Kidney capillary endothelial cell (primary cell): ENCODE measurements at places on chromosomes 13 and 19.

GRCh38 chr19:33443638-33444561, 70.4 kb downstream of the CEBPG start:
- no peak for DNase-seq

GRCh38 chr13:39531646-39532045, 71.3 kb downstream of the LHFPL6 start:
- DNase-seq, result no peak

GRCh38 chr19:39915101-39915847, 19.2 kb downstream of the FCGBP start:
- no peak for DNase-seq

DNA sequence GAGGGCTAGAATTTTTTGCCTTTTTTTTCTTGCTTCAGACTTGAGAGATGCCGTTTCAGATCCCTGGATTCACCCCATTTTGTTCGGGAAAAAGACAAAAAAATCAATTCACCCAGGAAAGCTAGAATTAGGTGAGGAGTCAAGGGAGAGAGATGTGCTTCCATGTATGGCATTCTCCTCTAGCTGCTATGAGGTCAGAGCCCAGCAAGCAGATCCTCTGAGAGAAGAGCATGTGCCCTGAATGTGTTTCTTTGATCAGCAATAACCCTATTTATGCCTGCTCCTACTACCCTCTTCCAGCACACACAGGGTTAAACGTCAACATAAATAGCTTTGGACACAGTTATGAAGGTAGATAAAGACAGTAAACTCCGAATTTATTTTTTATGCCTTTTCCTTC, 53.6 kb downstream of the NDFIP2 start:
- DNase-seq, result no peak

- DNase-seq, result no peak
Observed at GRCh38 chr19:624433-625109, 8.8 kb downstream of the POLRMT start.

GRCh38 chr13:40207001-40207478, 459.4 kb downstream of the FOXO1 start:
- DNase-seq, result no peak

DNA sequence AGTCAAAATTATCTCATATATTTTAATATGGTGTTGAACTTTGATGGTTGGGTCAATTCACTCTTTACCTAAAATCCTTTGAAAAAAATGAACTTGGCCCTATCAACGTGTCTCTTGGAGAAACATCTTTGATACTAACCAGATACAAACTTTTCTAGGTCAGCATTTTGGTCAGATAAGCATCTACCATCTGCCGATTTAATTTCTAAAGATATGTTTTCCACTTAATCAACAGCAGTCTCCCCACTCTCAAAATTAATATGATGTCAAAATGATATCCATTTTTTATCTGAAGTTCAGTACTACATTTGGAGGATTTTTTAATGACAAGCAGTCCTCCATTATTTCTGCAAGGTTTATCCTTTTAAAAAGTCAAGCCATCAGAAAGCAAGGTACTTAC, 288.8 kb downstream of the DIAPH3 start:
- no peak for DNase-seq

- peak; percentile 47 for DNase-seq
Observed at GRCh38 chr19:13764101-13764807, at the start of gene MRI1. TSS of gene MRI1 (plus strand) at chr19:13764522. CDS start at chr19:13764589, 67 bp downstream.

- no peak for DNase-seq
Observed at GRCh38 chr13:97317933-97318332, 95.8 kb downstream of the MBNL2 start.

DNA sequence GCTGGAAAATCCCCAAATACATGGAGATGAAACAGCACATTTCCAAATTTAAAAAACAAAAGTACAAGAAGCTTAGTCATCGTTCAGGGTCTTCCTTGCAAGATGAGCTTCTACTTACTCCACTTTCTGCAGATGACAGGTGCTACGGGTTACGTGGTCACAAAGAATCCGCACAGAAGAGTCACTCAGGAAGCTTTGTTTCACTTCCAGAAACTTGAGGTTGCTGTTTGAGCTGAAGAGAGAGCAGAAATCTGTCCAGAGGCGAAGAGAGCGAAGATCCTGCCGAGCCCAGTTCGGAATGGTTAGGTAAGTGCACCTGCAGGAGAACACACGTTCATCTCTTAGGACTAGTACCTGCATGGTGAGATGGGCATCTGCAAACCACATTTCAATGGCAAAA, 9.4 kb downstream of the NLRP7 start:
- DNase-seq, result no peak

- peak; percentile 43 for DNase-seq
Observed at GRCh38 chr13:110561344-110562035, at the start of gene RAB20. TSS of gene RAB20 (minus strand) at chr13:110561722. CDS start at chr13:110561519, 203 bp downstream.

GRCh38 chr13:61508936-61509335, 93.3 kb upstream of the PCDH20 start:
- DNase-seq, result no peak

DNA sequence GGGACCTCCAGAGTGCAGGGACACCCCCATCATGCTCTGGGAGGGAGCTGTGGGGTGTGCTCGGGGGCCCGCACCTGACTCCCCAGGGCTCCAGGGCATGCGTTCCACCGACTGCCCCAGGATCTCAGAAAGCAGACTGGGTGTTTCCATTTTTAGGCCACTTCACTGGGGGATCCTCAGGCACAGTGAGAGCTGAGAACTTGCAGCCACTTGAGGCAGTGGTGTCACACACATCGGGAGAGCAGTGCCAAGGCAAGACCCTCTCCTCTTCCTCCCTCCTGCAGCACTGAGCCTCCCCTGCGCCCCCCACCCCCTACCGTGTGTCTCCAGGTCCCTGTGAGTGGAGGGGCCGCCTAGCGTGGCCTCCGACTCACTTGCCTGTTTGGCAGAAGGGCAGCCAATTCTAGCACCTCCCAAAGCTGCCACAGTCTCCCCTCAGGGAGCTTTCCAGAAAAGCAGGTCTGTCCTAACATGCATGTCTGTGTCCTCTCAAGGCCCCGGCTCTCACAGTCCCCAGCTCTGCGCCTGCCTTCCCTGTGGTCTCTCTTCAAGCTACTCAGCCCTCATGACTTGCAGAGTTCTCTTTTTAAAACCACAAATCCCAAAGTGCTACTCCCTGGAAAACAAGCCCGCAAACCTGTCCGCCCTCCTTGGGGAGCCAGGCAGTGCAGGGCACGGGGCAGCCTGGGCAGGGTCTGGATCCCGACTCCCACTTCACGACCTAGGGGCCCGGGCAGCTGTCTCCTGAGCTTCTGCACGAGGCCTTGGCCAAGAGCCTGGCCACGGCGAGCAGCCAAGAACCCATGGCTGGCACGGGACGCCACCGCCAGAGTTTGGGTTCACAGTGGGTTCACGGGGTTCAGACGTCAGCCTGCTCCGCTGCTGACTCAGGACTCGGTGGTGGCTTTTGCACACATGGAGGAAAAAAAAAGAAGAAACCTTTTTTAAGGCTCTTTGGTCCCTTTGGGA, 94.1 kb downstream of the STK24 start:
- DNase-seq, result no peak

GRCh38 chr13:89324582-89324981, 1653.4 kb downstream of the SLITRK5 start:
- DNase-seq, result no peak

GRCh38 chr19:1268226-1269064, 687 bp upstream of the CIRBP start:
- no peak for DNase-seq

- no peak for DNase-seq
Observed at GRCh38 chr13:99205621-99206220, 5.1 kb downstream of the UBAC2 start.

DNA sequence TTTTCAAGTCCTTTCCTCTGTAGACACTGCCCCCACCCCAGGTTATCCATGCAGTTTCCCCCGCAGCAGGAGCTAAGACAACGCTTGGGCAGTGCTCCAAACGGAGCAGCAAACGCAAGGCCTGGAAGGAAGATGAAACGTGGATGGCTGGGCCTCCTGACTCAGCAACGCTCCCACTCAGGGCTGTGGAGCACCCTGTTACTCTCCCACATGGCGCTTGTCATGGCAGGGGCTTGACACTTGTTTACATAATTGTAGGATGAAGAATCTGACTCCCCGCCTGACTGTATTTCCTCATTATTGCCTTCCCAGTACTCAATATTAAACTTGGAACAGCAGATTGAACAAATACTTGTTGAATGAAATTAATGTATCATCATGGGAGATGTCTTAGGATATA, 799 bp upstream of the C1QTNF9B start:
- DNase-seq, result no peak

DNA sequence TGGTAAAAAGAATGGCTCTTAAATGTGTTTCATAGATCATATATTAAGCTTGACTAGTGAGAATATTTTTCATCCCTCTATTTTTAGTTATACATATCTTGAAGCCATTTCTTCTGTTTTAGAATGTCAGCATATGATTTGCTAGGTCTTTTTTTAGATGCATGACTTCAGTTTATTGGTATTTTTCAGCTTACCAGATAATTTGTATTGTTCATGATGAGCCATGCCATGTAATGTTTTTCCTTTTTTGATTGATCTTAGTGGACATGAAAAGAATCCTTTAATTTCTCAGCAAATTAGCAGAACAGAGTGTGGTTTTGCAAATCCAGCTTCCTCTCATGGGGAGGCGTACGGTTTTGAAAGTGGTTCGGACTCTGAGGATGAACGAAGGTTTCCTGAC, 168.5 kb downstream of the LMO7 start:
- no peak for DNase-seq

DNA sequence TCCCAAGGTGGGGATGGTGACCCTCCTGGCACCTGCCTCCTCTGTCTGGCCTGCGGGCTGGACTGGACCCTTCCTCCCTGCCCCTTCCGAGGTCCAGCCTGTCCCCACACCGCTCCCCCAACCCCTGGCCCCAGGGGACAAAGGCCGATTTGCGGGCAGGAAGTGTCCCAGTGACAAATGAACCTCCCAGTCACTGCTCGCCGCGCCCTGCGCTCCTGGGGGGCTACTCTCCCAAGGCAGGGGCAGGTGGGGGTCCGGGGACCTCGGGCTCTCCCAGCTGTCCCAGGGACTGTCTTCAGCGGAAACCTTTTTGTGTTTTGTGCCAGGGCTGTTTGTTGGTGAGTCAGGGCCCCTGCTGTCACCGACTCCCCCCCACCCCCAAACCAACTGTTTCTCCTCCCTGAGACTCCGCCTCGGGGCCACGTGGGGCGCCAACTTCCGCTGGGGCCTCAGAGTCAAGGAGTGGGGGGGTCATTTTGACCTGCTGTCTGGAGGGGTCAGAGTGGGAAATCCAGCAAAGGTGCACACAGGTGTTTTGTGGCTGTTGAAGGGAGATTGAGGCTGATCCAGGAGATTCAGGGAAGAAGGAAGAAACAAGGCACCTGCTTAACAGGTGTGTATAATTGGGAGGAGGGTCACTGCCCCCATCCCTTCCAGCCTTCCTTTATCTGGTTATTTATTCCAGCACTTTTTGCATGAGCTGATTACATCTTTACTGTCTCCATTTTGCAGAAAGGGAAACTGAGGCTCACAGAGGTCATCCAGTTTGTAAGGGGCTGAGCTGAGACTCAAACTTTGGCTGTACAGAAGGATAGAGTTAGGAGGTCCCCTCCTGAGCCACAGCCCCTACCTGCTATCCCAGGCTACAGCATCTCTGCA, 831 bp downstream of the PGPEP1 start:
- peak; percentile 26 for DNase-seq

GRCh38 chr13:31965361-31966066, 66.1 kb upstream of the FRY start:
- no peak for DNase-seq

GRCh38 chr13:95154413-95154886, 146.8 kb downstream of the ABCC4 start:
- no peak for DNase-seq

DNA sequence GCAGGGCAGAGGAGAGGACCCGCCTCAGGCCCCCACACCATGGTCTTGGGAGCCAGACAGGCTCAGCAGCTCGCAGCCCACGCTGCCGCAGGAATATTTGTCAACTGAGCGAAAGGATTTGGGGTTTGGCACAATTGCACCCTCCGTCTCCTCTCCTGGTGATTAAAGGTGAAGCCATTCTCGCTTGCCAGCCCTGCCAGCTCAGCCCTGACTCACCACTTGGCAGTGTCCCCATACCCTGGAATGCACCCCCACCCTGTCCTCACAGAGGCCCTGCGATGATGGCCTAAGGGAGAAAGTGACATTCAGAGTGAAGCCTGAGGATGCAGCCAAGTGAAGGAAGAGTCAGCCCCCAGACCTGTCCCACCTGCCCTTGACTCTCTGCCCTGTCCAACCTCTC, 18.8 kb downstream of the CYTH2 start:
- no peak for DNase-seq

GRCh38 chr19:38070573-38070972, 153.4 kb downstream of the DPF1 start:
- DNase-seq, result no peak

DNA sequence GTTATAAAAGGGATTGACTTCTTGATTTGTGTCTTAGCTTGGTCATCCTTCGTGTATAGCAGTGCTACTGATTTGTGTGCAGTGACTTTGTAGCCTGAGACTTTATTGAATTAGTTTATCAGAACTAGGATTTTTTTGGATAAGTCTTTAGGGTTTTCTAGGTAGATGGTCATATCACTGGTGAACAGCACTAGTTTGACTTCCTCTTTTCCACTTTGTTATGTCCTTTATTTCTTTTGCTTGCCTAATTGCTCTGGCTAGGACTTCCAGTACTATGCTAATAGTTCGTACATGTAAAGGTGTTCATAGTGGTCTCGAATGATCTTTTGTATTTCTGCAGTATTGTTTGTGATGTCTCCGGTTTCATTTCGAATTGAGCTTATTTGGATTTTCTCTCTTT, 145.4 kb downstream of the DNAJC3 start:
- no peak for DNase-seq

- no peak for DNase-seq
Observed at GRCh38 chr13:99481366-99481765, 19.9 kb upstream of the TM9SF2 start.

- no peak for DNase-seq
Observed at GRCh38 chr13:20043207-20043925, 84.8 kb downstream of the ZMYM2 start.

- no peak for DNase-seq
Observed at GRCh38 chr13:93079294-93079693, 147.3 kb upstream of the GPC6 start.

- DNase-seq, result no peak
Observed at GRCh38 chr19:28960586-28960985, 252.4 kb downstream of the UQCRFS1 start.

DNA sequence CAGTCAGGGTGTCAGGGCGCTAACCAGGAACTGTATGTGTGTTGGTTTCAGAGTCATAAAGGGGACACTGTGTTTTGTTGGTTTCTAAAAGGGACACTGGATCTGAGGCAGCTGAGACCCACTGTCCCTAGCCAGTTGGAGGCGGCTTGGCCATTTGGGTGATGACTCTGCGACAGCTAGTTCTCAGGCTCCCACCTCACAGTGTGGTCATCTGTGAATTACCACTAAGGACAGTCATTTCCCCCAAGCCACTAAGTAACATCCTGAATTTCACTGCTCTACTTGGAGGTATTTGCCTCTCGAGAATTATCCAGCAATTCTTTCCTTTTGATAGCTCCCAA, 51.5 kb downstream of the EPS15L1 start:
- peak; percentile 65 for DNase-seq

DNA sequence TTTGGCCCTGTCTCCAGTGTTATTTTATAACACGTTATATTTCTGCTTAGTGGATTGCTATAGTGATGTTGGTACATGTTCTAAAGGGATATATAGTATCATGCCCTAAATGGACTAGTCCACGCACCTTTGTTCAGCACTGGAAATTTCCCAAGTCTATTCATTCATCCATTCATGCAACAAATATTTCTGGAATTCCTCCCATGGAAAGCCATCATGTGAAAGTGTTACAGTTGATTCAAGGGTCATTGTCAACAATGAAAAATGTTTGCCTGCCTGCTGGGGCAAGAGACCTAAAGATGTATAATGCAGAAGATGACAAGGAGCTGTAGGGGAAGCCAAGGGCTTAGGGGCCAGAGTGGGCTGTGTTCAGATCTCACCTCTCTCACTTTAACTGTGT, 10.8 kb upstream of the HSPH1 start:
- DNase-seq, result no peak
